ENCODE measurements at places on chromosomes 16 and 17.

DNA sequence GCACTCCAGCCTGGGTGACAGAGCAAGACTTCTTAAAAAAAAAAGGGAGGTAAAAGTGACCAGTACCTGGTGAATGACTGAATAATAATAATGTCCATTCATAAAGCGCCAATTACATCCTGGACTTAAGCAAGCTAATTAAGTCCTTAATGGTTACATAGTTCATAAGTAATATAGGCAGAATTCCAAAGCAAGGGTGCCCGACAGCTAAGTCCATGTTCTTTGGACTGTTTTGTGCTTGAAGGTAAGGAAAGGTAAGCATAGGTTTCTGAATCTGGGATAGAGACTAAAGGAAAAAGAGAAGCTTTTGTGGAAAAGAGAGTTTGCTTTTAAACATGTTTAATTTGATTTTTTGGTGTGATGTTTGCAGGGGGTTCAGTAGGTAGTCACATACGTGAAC, 9.8 kb downstream of the POLR2A start:
- DNase-seq, result no peak

- no peak for DNase-seq
Observed at GRCh38 chr16:66388350-66389139, 22.1 kb downstream of the CDH5 start.

GRCh38 chr16:3879887-3880564, 487 bp downstream of the CREBBP start:
- DNase-seq, result peak; percentile 68

GRCh38 chr17:43051969-43052368, 26.9 kb downstream of the RND2 start:
- DNase-seq, result no peak

GRCh38 chr16:55033225-55034156, 102.8 kb downstream of the IRX5 start:
- DNase-seq, result no peak

- DNase-seq, result no peak
Observed at GRCh38 chr17:47605011-47605410, 44.7 kb upstream of the KPNB1 start.

GRCh38 chr17:75754378-75755204, 10.4 kb downstream of the GALK1 start:
- no peak for DNase-seq

DNA sequence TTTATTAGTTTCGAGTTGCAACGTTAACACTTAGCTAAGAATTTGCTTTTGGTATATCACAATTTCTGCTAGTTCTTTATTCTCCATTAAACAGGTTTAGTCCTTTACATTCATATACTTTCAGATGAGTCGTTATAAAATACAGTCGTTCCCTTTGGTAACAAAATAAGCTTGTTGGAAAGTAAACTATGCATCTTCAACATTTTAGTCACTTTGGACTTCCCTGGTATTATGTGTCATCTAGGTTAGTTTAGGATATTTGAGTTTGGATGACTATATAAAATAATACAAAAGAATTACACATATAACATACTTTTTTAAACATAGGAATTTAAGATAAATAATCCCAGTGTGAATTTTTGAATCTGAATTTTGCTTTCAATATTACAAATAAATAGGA, 351.5 kb downstream of the BCAS3 start:
- no peak for DNase-seq

GRCh38 chr16:70523743-70524398, at the start of gene SF3B3:
Gene SF3B3, plus strand, starts transcription at chr16:70523816. Its CDS starts 2,841 bp downstream, at chr16:70526657.
- DNase-seq, result peak; percentile 62

DNA sequence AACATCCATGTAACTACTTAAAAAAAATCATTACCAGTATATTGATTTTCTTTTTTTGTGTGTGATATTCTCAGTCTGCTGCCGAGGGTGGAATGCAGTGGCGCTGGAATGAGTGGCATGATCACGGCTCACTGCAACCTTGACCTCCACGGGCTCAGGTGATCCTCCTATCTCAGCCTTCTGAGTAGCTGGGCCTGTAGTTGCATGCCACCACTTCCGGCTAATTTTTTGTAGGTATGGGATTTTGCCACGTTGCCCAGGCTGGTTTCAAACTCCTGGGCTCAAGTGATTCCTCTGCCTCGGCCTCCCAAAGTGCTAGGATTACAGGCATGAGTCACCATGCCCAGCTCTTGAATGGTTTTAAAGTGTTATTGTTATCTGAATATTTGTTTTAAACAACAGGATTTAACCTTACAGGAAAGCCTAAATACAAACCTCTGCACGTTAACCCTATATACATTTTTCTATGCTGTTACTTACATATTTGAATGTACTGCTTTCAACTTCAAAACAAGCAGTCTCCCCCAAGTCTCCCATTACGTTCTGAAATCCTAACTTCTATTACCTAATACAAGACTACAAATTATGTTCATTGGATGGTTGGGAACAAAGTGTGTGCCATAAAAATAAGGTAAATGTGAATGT, 61.7 kb downstream of the KPNA2 start:
- no peak for DNase-seq

DNA sequence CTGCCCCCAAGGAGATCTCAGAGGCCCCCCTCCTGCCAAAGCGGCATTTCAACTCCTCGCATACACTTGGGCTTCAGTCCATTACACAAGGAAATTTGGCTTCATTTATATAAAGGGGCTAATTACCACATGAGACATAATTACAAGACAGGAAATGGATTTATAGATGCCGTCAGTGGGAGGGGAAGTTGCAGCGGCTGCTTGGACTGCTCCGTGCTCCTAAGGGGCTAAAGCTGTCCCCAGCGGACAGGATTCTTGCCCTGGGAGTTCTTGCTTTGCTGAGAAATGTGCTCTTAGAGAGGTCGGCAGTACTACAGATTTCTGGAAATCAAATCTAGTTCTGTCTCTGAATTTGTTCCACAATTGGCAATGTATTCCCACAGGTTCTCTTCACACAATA, 57.2 kb upstream of the NLK start:
- no peak for DNase-seq

DNA sequence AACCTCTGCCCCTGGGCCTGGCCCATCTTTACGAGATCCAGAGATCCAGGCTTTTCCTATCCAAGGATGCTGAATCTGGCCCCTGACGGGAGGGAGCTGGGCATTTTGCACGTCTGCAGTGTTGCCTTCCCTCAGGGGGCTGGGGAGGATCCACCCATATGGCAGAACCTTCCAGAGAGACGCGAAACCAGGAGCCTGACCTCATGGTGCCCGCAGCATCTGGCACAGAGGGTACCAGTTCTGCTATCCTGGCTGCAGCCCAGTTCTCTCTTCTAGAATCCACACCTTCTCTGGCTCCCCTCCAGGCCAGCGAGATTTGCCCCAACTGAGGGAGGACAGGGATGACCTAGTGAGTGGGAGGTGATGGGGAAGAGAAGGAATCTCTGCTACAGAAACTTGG, 20.5 kb upstream of the ZNF652 start:
- no peak for DNase-seq

- DNase-seq, result no peak
Observed at GRCh38 chr17:5785867-5786509, 201.7 kb upstream of the NLRP1 start.

DNA sequence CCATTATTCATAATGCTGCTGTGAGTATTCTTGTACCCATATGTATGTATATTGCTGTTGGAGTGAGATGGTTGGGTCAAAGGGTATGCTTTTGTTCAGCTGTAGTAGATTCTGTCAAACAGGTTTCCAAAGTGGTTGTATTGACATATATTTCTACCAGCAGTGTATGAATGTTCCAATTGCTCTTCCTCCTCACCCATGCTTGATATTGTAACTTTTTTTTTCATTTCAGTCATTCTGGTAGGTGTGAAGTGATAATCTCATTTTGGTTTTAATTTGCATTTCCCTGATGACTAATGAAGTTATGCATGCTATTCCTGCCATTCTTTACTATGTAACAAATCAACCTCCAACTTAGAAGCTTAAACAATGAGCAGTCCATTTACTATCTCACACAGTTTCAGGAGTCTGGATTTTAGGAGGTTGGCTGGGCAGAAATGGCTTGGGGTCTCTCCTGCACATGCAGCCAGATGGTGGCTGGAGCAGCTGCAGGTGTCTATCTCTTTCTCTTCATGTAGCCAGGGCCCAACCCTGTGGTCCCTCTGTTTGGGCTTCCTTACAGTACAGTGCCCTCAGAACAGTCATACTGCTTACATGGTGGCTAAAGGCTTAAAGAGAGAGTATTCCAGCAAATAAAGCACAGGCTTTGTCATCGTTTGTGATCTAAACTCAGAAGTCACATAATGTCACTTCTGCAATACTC, 21.2 kb downstream of the ERAL1 start:
- no peak for DNase-seq

DNA sequence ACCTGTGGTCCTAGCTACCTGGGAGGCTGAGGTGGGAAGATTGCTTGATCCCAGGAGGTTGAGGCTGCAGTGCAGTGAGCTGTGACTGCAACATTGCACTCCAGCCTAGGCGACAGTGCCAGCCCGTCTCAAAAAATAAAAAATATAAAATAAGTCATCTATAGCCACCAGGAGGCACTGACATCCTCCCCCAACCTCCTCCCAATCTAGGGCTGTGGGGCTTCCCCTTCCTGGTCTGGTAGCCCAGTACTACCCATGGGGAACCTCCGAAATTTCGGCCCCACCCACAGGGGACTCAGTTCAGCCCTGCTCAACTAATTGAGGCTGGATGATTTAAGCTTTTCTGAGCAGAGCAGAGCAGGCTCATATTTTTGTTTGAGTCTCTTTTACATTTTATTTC, 3.2 kb downstream of the ZSCAN10 start:
- no peak for DNase-seq

DNA sequence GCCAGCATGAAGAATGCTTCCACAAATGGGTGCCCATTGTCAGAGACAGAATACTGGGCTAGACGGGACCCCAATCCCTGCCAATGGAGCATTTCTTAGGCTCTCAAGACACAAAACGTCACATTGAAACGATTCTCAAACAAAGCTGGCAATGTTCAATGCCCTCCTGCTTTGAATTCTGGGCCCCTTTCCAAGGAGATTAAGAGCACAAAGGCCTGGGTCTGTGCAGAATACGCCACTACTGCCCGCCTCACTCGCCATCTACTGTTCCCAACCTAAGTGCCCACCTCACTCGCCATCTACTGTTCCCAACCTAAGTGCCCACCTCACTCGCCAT, 9.7 kb downstream of the CFAP20 start:
- DNase-seq, result no peak

DNA sequence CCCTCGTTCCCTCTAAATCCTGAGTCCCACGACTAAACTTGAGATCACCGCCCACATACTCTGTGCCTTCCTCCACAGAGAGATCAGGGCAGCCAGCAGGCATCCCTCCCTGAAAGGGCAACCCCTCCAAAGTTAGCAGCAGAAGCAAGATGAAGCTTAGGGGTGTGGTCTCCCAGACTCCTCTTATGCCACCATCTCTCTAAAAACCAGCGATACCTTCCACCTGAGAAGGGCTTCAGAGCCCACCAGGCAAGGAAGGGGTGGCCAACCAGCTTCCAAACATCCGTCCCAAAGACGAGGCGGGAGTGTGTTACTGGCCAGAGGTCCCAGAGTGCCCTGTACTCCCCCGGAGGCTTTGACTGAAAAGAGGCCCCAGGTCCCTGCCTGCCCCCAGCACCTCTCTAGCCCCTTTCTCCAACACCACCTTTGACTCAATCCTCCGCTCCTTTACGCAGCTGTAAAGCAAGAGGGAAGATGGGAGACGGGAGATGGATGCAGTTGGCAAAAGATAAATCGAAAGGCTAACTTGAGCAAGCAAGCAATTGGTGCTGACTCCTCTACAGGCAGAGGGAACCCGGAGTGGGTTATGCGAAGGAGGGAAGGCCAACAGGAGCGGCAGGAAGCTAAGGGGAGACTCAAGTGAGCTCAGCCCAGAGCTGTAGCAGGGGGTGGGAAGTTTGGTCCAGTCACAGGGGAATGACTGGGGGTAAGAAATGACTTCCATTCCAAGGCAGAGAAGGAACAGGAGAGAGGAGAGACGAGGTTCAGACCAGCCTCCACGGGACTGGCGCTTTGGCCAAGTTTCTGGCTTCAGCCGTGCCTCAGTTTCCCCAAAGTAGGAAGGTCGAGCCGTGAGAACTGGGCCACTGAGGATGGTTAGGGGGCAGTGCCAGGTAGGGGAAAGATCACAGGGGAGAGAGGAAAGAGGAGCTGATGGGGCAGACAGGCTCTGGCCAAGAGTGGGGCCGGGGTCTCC, 1.0 kb downstream of the ST3GAL2 start:
- no peak for DNase-seq

DNA sequence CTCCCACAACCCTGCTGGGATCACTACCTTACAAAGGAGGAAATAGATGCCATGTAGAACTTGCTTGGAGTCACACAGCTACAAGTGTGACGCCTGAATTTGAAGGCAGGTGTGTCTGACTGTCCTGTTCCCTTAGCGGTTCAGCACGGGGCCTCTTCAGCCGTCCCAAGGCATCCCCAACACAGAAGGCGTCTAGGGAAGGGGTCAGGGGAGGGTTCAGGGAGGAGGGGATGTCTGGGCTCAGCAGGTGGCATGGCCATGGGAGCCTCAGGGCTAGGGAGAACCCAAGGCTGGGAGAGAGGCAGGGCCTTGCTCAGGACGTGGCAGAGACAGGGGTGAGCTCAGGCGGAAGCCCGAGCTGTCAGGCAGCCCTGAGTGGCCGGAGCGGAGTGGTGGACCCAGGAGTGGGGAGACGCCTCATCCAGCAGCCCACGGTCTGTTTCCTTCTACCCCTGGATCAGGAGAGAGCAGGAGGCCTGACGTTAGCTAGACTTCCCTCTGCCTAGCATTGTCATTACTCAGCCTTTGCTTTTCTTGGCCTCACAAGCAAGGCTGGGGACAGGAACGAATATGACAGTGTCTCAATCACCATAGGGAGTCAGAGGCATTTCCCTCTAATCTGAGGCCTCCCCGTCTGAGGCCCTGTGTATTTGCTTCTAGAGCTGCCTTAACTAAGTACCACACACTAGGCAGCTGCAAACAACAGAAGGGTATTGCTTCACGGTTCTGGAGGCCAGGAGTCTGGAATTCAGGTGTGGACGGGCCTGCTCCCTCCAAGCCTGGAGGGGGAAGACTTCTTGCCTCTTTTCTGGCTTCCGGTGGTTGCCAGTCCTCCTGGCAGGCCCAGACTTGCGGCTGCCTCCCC, 31.3 kb upstream of the ANKRD40CL start:
- DNase-seq, result no peak

DNA sequence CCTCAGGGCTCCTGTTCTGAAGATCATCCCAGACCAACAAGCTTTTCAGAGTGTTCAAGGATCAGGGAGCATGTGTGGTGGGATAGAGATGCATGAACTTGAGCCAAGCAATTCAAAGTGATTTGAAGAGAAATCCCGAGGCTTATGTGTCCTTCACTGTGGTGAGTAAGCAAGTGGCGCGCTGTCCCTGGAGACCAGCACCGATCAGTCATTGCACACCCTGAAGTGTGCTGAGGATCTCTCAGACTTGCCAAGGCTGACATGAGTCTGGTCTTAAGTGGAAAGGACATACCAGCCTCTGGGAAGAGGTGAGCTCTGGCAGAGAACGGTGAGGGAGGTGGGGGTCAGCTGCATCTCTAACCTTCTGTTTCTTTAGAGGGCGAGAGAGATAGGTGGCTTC, 43.8 kb upstream of the CDH13 start:
- DNase-seq, result no peak

Measured in anterior cingulate cortex (tissue), 58 donors.